KG1 (cell line): ENCODE measurements at places on chromosomes 16 and 17.

DNA sequence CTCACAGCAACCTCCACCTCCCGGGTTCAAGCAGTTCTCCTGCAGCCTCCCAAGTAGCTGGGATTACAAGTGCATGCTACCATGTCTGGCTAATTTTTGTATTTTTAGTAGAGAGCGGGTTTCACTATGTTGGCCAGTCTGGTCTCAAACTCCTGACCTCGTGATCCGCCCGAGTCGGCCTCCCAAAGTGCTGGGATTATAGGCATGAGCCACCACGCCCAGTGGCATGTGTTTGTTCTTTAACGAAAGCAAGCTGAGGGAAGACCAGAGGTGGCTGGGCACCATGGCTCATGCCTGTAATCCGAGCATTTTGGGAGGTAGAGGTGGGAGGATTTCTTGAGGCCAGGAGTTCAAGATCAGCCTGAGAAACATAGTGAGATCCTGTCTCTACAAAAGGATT, 18.1 kb downstream of the TNFRSF13B start:
- DNase-seq, result no peak

GRCh38 chr16:74734361-74735161, 33.9 kb upstream of the MLKL start:
- DNase-seq, result no peak

DNA sequence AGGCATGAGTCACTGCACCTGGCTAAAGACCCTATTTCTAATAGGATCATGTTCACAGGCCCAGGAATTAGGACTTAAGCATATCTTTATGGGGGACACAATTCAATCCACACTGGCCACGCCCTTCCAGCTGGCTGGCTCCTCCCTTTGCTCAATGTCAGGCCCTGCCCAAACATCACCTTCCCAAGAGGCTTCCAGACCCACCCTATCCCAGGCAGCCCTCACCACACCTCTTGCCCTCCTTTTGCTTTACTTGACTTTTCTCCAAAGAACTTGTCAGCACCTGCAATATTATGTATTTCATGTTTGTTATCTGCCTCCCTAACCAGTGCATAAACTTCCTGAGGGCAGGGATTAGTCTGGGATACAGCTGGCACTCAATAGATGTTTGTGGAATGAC, 109.6 kb upstream of the CDH5 start:
- DNase-seq, result no peak

GRCh38 chr17:77604301-77604972, 354.1 kb upstream of the TNRC6C start:
- DNase-seq, result no peak

DNA sequence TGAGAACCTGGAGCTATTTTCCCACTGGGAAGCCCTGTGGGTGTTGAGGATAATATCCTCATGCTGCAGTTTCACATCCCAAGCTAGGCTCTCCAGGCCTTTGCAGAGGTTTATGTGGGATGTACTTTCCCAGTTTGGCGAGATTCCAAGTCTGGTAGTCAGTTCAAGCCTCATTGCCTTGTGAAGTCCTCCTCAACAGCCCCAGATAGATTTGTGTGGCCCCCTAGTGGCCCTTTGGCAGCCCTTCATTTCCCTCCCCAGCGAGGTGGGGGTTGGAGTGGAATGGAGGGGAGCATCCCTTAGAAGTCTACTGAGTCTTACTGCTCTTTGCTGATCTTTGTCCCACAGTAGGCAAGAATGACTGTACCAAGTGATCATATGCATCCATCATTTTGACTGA, 137.9 kb downstream of the CDH11 start:
- DNase-seq, result no peak

GRCh38 chr17:33241390-33241789, 51.7 kb downstream of the ASIC2 start:
- no peak for DNase-seq

GRCh38 chr17:31099016-31099415, 4.2 kb downstream of the NF1 start:
- DNase-seq, result no peak

- no peak for DNase-seq
These were observed 2.6 kb downstream of the ENO3 start for GRCh38 chr17:4953451-4953961.

GRCh38 chr16:3641801-3642396, 12.6 kb upstream of the DNASE1 start:
- DNase-seq, result no peak

GRCh38 chr16:15598648-15599190, 44.2 kb downstream of the MARF1 start:
- DNase-seq, result no peak

- no peak for DNase-seq
These were observed 8.7 kb downstream of the FLOT2 start for GRCh38 chr17:28888832-28889231.
